ENCODE measurements at places on chromosomes 12 and 14. TPM values are rescaled to one million over a fixed set of nuclear protein-coding genes. Genes with fewer than 3 reads are reported as not detected.
A peak's percentile ranks its signal among the peaks of the same experiment; 100 is the strongest.

- H3K4me3 ChIP-seq = peak overlapping the region; percentile 62
- peaks cover 7% of the 10 kb centered on the region for H3K36me3 ChIP-seq
- no peaks in the 10 kb centered on the region for H3K4me1 ChIP-seq
- no peak overlapping the region for H3K27ac ChIP-seq
- no peak for DNase-seq
Measured at GRCh38 chr12:43836475-43836989, 651 bp downstream of the TMEM117 start.

GRCh38 chr12:124295431-124296058 lies 652 bp downstream of the RFLNA start:
- DNase-seq = no peak
- no peak overlapping the region for H3K27ac ChIP-seq
- H3K4me1 ChIP-seq = no peaks in the 10 kb centered on the region
- peaks cover 93% of the 10 kb centered on the region for H3K27me3 ChIP-seq

DNA sequence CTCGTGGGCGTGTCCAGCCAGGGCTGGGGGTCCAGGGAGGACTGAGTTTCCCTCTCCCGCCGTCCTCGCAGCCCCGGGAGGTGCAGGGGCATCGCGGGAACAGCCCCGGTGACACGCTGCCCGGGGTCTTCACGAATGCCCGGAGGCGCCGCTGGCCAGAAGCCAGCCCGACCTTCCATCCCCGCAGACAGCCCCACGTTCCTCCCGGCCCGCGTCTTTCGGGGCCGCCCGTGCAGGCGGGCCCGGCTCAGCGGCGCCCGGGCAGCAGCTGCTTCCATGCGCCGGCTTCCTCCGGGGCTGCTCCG lies 827 bp upstream of the TEDC1 start:
- peaks cover 9% of the 10 kb centered on the region for H3K4me1 ChIP-seq
- no peak overlapping the region for H3K27ac ChIP-seq
- no peak for DNase-seq
- peak overlapping the region; percentile 80 for H3K4me3 ChIP-seq

DNA sequence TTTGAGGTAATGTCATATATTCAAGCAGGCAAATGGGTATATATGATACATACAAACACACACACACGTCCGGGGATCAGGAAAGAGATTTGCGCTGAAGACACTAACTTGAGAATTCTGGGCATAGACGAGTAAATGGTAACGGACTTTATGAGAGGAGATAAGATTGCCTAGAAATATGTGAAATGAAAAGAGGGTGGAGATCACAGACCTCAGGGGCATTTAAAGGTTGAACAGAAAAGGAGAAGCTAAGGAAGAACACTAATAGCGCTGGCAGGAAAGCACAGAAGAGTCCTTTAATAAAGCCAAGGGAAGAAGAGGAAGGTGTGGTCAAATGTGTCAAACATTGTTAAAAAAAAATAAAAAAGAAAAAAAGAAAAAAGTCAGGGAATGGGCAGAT lies 13.1 kb downstream of the CRY1 start:
- no peak for DNase-seq
- H3K27ac ChIP-seq = no peak overlapping the region
- no peaks in the 10 kb centered on the region for H3K4me1 ChIP-seq

DNA sequence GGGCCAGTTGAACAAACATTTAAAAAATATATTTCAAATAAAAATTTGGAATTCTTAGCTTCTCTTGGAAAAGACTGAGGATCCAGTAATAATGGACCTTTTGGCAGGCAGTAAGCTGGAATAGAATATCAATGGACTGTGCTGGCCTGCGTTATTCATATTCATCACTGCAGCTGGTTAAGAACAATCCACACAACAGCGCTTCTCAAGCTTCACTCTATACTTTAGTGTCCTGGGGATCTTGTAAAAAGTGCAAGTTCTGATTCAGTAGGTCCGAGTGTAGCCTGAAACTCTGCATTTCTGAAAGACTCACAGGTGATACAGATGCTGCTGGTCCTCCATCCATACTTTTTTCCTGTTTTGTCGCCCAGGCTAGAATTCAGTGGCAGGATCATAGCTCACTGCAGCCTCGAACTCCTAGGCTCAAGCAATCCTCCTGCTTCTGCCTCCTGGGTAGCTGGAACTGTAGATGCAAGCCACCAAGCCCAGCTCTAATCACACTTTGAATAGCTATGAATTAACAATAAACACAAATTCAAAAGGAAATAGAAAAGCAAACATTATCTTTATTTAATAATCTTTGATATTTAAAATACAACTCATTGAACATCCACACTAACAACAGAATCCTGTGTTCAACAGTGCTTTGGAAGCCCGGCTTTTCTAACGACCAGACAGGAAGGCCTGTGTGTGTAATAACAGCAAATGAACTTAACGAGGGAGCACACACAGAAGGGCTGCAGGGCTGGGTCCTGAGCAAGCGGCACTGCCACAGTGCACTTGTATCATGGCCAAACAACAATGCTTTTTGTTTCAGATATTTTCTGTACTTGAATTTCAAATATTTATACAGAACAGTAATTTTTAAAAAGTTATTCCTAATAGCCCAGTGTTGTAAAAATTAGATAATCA lies 18.4 kb upstream of the TRIP11 start:
- no peak for DNase-seq
- H3K27ac ChIP-seq = no peak overlapping the region
- H3K4me3 ChIP-seq = no peak overlapping the region

GRCh38 chr12:14403711-14404196 lies 38.3 kb downstream of the ATF7IP start:
- peaks cover 37% of the 10 kb centered on the region for H3K4me1 ChIP-seq
- H3K27me3 ChIP-seq = no peaks in the 10 kb centered on the region
- no peak overlapping the region for H3K4me3 ChIP-seq
- H3K27ac ChIP-seq = peak overlapping the region; percentile 34
- peak; percentile 43 for DNase-seq

DNA sequence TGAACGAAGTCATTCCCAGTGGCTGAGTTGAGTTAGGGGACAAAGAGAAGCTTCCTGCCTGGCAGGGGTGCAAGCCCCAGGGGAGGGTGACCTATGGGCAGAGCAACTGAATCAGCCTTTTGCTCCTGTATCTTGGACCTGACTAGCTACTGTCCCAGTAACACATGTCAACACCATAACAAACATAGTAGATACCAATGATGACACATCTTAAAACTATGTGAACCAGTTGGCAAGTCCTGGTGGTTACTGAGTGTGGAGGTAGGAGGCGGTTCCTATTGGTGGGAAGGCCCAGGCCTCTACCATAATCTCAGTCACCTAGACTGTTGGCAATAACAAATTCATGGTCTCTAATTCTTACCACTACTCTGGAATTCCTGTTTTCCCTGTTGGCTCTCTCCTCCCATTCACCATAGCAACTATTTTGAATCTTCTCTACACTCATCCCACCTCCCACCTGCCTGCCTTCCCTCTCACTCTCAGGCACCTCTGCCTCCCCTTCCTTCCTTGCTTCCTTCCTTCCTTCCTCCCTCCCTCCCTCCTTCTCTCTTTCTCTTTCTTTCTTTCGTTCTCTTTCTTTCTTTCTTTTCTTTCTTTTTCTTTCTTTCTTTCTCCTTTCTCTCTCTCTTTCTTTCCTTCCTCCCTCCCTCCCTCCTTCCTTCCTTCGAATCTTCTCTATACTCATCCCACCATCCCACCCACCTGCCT lies 8.1 kb upstream of the P2RX7 start:
- H3K4me1 ChIP-seq = peaks cover 33% of the 10 kb centered on the region
- H3K36me3 ChIP-seq = peaks cover 4% of the 10 kb centered on the region
- peak overlapping the region; percentile 86 for H3K27ac ChIP-seq
- H3K4me3 ChIP-seq = no peak overlapping the region

DNA sequence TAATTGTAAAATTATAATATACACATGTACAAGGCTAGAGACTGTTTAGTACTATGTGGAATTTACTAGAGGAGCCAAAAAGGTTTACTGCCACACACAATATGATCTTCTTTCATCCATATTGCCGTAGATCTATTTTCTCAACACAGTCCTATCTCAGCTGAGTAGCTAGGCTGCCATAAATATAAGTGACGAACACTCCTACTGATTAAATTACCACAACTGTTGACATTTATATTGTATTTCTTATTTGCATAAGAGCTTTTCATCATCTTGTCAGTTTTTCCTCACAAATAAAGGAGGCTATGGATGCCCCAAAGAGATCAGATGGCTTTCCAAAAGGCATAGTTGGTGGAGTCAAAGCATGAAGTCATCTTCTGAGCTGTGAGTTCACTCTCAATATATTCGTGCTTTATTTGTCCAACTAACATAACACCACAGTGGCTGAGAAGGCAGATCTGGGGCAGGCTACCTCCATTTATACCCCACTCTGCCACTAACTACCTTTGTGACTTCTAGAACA lies 78.6 kb downstream of the CCDC59 start:
- DNase-seq = no peak
- no peaks in the 10 kb centered on the region for H3K4me1 ChIP-seq
- no peak overlapping the region for H3K4me3 ChIP-seq
- no peaks in the 10 kb centered on the region for H3K36me3 ChIP-seq
- no peak overlapping the region for H3K27ac ChIP-seq

DNA sequence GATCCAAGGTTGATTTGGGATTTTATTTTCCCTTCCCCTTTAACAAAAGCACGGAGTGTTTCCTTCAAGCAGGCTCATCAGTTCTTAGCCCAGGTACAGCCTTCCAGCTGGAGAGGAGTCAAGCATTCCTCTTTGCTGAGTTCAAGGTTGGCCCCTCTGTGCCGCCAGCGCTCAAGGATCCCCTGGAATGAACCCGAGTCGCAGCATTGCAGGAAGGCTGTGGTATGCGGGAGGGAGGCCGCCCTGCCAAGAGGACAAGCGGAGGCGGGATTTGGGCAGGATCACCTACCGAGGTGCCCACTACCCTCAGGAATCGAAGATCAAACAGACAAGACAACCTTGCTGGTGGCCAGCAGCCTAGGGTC lies 53.9 kb upstream of the NCOR2 start:
- no peak overlapping the region for H3K4me3 ChIP-seq
- peaks cover 2% of the 10 kb centered on the region for H3K36me3 ChIP-seq
- H3K27me3 ChIP-seq = no peaks in the 10 kb centered on the region
- DNase-seq = no peak
- peaks cover 27% of the 10 kb centered on the region for H3K4me1 ChIP-seq

DNA sequence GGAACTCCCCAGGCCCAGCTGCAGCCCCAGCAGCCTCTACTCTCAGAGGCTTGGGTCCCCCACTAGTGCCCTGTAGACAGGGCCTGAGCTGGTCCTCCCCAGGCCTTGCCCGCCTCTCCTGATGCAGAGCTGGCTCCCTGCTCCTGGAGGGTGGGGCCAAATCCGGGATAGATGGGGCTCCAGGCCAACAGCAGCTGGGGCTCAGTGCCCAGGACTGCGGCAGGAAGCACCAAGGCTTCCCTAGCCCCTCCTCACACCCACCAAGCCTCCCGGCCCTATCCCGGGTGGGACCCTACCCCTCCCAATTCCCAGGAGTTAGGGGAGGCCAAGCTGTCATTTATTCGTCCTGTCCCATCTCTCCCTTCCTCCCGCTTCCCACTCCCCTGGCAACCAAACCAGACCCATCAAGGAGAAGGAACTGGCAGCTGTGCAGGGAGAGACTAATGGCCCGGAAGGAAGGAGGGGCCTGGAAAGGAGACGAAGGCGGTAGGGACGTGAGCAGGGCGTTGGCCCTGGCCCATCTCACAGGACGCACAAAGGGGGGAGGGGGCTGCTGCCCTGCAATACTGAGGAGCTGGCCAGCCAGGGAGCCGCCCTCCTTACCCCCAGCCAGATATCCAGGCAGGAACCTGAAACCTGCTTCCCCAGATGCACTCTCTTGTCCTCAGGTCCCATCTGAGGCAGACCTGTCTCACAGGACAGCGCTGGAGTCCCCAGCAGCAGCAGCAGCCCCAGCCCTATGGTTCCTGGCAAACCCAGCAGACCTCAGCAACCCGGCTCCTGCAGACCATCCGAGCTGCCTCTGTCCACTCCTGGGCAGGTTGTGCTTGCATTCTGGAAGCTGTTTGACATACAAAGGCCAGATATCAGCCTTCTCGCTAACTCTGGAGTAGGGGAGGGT lies 1.6 kb upstream of the PRPH start:
- peaks cover 5% of the 10 kb centered on the region for H3K36me3 ChIP-seq
- no peak for DNase-seq
- no peak overlapping the region for H3K4me3 ChIP-seq
- peaks cover 29% of the 10 kb centered on the region for H3K27me3 ChIP-seq

DNA sequence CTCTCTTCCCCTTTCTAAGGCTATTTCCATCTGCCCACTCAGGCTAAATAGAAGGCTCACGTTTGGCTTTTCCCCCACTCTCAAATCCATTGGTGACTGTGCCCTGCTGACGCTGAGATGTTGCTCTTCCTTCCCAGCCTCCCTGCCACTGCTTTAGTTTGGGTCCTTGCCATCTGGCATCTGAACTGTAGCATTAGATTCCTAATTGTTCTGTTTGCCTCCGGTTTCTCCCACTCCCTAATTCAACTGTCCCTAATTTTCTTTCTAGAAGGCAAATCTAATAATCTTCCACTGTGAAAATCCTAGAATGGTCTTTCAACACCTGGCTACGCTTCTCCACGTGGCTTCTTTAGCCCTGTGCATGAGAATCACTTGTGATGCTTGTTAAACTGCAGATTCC lies 37.6 kb upstream of the SMOC1 start:
- DNase-seq = no peak
- no peaks in the 10 kb centered on the region for H3K27me3 ChIP-seq

GRCh38 chr14:60645126-60645741 lies 4.0 kb downstream of the SIX1 start:
- H3K36me3 ChIP-seq = peaks cover 30% of the 10 kb centered on the region
- peaks cover 12% of the 10 kb centered on the region for H3K4me1 ChIP-seq
- H3K27me3 ChIP-seq = peaks cover 9% of the 10 kb centered on the region

- H3K4me3 ChIP-seq = no peak overlapping the region
- H3K36me3 ChIP-seq = no peaks in the 10 kb centered on the region
- DNase-seq = no peak
Measured at GRCh38 chr12:480831-481816, 21.4 kb downstream of the B4GALNT3 start.

DNA sequence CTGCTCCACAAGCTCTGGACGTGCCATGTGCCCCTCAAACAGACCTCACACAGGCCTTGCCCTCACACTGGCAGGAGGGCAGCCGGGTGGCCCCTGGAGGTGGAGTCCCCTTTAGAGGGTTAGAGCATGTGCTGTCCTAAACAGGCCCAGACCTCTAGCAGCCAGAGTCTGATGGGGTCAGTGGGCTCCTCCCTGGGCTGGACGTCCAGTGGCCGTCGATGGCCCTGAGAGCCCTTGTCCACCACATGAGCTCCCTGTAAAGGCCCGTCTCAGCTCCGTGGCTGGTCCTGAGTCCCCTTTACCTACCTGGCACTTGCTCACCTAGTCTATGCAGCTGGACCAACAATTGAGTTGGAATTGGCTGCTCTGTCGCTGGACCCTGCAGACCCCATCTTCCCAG lies 3.8 kb downstream of the TMEM179 start:
- H3K36me3 ChIP-seq = no peaks in the 10 kb centered on the region
- no peak overlapping the region for H3K27ac ChIP-seq
- H3K27me3 ChIP-seq = peaks cover 100% of the 10 kb centered on the region
- H3K4me1 ChIP-seq = no peaks in the 10 kb centered on the region

The LRRC10 gene
- total RNA-seq = not detected

The COA8 gene
- 29.1 TPM for total RNA-seq

The MYF5 gene
- total RNA-seq = not detected

The C12orf56 gene
- total RNA-seq = 3.8 TPM
